GM19239 (cell line): ENCODE measurements at places on chromosomes 3 and 15.
A peak's percentile ranks its signal among the peaks of the same experiment; 100 is the strongest.

DNA sequence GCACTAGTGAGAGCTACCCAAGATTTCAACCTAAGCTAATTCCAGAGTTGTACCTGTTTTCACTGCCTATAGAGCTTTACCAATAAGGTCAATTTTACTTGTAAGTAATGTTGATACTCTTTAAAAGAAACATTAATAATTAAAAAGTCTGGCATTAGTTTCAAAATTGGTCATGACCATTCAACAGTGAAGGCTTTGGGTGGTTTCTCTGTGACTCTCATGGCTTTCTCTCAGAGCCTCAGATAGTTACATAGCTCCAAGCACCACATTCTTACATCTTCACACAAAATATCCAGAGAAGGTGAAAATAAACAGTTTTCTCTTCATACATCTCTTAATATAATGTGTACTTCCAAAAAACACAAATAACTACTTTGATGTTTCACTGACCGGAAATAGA, 61.5 kb upstream of the TCF12 start:
- DNase-seq: no peak

DNA sequence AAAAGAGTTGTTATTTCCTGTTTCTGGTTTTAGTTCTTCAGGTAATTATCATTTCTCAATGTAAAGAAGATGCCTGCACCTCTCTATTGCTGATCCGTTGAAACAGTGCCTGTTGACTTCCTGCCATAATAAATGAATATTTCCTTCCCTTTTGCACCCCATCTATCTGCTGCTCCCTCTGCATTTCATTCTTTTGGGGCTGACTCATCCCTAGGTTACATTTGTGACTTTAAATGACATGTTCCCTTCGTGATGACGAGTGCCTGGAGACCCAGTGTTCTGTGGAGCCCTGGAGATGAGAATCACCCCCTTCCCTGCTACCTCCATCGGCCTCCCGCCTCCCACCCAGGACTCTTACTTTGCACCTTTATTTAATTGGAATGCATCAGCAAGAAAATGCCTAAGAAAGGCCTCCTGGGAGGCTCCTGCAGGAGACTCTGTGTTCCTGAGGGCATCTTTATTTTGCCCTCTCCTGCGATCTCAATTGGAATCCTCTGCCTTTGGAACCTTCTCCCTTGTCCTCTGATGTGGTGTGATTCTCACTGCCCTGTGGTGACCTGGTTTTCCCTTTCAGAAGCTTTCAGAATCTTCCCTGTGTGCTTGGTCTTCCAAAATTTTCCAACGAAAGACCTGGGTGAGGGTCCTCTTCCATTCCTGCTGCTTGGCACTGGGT, 13.7 kb downstream of the LRRK1 start:
- DNase-seq: no peak

- DNase-seq: no peak
Observed at GRCh38 chr3:116005404-116005803, 382.1 kb downstream of the GAP43 start.

GRCh38 chr15:28907338-28907960, 21.7 kb downstream of the APBA2 start:
- no peak for DNase-seq

DNA sequence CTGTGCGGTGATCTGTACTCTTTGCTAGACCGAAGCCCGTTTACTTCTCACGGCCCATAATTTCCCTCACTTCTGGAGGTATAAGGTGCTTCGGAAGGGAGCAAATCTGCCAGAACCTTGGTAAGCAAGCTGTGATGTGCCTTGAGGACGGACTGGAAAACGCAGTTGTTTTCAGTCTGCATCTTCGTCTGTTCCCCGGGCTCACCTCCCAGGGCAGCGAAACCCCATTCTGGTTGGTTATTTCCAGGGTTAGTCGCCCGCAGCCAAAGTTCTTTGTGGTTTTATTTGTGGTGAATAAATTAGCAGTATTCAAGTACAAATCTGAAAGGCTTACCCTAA, 401 bp downstream of the RAMAC start:
- peak; percentile 34 for DNase-seq

GRCh38 chr15:68618394-68618793, 39.6 kb downstream of the CORO2B start:
- DNase-seq: no peak

DNA sequence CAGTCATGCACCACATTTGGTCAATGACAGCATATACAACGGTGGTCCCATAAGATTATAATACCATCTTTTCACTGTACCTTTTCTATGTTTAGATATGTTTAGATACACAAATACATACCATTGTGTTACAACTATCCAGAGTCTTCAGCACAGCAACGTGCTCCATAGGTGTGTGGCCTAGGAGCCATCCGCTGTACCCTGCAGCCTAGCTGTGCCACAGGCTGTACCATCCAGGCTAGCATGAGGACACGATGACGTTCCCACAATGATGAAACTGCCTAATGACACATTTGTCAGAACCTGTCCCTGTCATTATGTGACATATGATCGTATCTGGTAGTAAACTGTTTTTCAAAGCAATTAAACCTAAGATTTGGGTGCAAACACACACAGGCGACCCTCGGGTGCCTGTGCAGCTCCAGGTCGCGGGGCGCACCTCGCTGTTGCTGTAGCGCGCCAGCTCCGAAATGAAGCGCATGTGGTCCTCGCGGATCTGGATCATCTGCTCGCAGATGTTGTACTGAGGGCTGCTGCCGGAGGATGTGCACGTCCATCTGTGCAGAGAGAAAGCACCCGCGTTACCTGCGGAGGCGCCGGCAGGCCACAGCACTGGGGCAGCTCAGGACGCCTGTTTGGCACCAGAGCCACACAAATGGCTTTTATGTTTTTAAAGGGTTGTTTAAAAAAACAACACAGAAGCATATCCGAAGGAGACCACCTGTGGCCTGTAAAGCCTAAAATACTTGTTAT, 48.2 kb downstream of the CYFIP1 start:
- DNase-seq: no peak

- DNase-seq: no peak
Observed at GRCh38 chr3:128846486-128846891, 32.9 kb upstream of the ACAD9 start.

GRCh38 chr3:106380232-106380631, 511.4 kb upstream of the CBLB start:
- DNase-seq: no peak

DNA sequence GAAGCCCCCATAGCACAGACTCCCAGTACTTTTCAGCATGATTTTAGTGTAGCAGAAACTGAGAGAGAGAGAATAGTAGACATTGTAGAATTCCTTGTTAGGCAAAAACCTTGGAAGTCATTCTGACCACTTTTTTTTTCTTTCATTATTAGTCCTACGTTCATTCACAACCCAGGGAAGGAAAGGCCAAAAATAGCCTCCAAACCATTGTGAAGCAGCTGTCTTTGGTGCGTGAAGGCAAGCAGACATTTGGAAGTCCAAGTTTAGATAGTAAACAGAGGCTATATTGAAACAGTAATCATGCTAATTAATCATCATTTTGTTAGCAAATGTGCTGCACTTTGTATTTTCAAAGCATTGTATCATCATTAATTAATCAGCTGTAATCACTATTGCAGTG, 34.5 kb downstream of the CCDC54 start:
- no peak for DNase-seq
